ENCODE measurements at places on chromosomes 3 and 15. TPM values are rescaled to one million over a fixed set of nuclear protein-coding genes. Genes with fewer than 3 reads are reported as not detected.

DNA sequence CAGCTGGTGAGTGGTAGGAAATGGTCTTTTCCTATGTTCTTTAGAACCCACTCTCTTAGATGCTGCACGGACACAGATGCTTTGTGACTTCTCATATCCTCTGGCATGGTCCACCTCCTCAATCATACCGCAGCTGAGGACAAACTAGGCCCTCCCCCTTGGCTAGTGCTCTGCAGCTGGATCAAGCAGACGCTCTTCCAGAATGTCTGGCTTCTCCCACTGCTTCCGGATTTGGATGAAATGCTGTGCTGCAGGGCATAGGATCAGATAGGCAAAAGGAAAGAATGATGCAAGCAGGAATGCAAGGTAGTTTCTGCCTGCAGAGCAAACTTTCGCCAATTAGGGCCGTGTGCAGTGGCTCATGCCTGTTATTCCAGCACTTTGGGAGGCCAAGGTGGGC lies 75.7 kb upstream of the SLC4A7 start:
- peaks cover 17% of the 10 kb centered on the region for H3K4me1 ChIP-seq
- H3K4me3 ChIP-seq = no peak overlapping the region
- H3K36me3 ChIP-seq = no peaks in the 10 kb centered on the region
- H3K27ac ChIP-seq = no peak overlapping the region
- DNase-seq = no peak

- H3K36me3 ChIP-seq = no peaks in the 10 kb centered on the region
- H3K4me3 ChIP-seq = no peak overlapping the region
- no peaks in the 10 kb centered on the region for H3K27me3 ChIP-seq
Observed at GRCh38 chr3:34881026-34881425, 758.3 kb upstream of the ARPP21 start.

GRCh38 chr3:102400142-102400541 lies 34.7 kb upstream of the ZPLD1 start:
- no peak for DNase-seq
- H3K4me3 ChIP-seq = no peak overlapping the region
- H3K4me1 ChIP-seq = no peaks in the 10 kb centered on the region
- no peaks in the 10 kb centered on the region for H3K36me3 ChIP-seq
- no peaks in the 10 kb centered on the region for H3K27me3 ChIP-seq
- no peak overlapping the region for H3K27ac ChIP-seq

- H3K27ac ChIP-seq = peak overlapping the region; percentile 79
- peaks cover 9% of the 10 kb centered on the region for H3K27me3 ChIP-seq
- peaks cover 10% of the 10 kb centered on the region for H3K36me3 ChIP-seq
Observed at GRCh38 chr3:194687638-194688199, 2.0 kb downstream of the FAM43A start.

- H3K4me1 ChIP-seq = no peaks in the 10 kb centered on the region
- peak overlapping the region; percentile 38 for H3K4me3 ChIP-seq
- H3K27ac ChIP-seq = peak overlapping the region; percentile 72
- no peaks in the 10 kb centered on the region for H3K27me3 ChIP-seq
Observed at GRCh38 chr3:112973325-112974177, 1.4 kb downstream of the CD200R1 start.

GRCh38 chr15:60460931-60461330 lies 18.0 kb downstream of the ICE2 start:
- no peaks in the 10 kb centered on the region for H3K36me3 ChIP-seq
- H3K27me3 ChIP-seq = no peaks in the 10 kb centered on the region
- H3K4me1 ChIP-seq = no peaks in the 10 kb centered on the region
- no peak overlapping the region for H3K27ac ChIP-seq

- peak overlapping the region; percentile 8 for H3K27ac ChIP-seq
- H3K4me1 ChIP-seq = peaks cover 8% of the 10 kb centered on the region
- H3K36me3 ChIP-seq = no peaks in the 10 kb centered on the region
- peak overlapping the region; percentile 96 for H3K4me3 ChIP-seq
- H3K27me3 ChIP-seq = no peaks in the 10 kb centered on the region
Observed at GRCh38 chr3:150414258-150414657, 6.2 kb downstream of the TSC22D2 start.

- no peaks in the 10 kb centered on the region for H3K27me3 ChIP-seq
- no peak overlapping the region for H3K4me3 ChIP-seq
- H3K27ac ChIP-seq = no peak overlapping the region
- no peaks in the 10 kb centered on the region for H3K36me3 ChIP-seq
- peaks cover 17% of the 10 kb centered on the region for H3K4me1 ChIP-seq
- DNase-seq = no peak
Observed at GRCh38 chr15:61084944-61085367, 144.1 kb downstream of the RORA start.

DNA sequence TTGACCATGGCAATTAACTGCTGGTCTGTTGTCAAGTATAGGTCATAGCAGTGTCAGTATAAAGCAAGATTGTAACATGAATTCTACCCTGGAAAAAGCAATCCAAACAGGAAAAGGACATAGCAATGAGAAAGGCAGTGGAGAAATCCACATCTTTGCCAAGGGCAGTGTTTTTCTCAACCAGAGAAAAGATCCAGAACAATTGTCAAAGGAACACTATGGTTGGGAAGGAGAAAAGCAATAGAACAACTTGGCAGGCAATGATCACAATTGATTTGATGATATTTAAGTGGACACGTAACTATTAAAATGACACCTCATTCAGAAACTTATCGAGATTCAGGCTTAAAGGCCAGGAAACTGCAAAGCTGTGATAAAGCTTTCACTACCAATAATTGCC lies 271.1 kb downstream of the DIPK2A start:
- DNase-seq = no peak
- no peak overlapping the region for H3K27ac ChIP-seq
- no peaks in the 10 kb centered on the region for H3K4me1 ChIP-seq
- no peaks in the 10 kb centered on the region for H3K36me3 ChIP-seq
- no peak overlapping the region for H3K4me3 ChIP-seq

DNA sequence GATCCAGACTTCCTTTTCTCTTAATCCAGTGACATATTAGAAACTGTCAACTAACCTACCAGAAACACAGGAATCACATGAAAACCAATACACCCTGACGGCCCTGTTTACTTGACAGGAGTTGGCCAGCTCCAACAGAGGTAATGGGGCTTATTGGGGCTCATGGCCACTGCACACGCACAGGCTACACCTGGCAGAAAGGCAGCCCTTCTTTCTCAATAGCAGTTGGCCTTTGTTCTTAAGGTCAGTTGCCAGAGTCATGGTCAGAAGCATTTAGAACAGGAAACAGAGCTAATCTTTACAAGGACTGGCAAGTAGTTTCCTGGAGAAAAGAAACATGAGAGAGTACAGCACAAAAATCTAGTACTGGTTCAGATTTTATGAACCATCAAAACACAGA lies 181.8 kb downstream of the MAGI1 start:
- no peak overlapping the region for H3K4me3 ChIP-seq
- no peak overlapping the region for H3K27ac ChIP-seq
- no peaks in the 10 kb centered on the region for H3K27me3 ChIP-seq
- DNase-seq = no peak
- no peaks in the 10 kb centered on the region for H3K36me3 ChIP-seq
- peaks cover 14% of the 10 kb centered on the region for H3K4me1 ChIP-seq

- no peak overlapping the region for H3K27ac ChIP-seq
- peaks cover 3% of the 10 kb centered on the region for H3K4me1 ChIP-seq
- no peaks in the 10 kb centered on the region for H3K27me3 ChIP-seq
- no peak for DNase-seq
- no peak overlapping the region for H3K4me3 ChIP-seq
- H3K36me3 ChIP-seq = no peaks in the 10 kb centered on the region
Observed at GRCh38 chr15:96150254-96150653, 180.2 kb upstream of the NR2F2 start.

DNA sequence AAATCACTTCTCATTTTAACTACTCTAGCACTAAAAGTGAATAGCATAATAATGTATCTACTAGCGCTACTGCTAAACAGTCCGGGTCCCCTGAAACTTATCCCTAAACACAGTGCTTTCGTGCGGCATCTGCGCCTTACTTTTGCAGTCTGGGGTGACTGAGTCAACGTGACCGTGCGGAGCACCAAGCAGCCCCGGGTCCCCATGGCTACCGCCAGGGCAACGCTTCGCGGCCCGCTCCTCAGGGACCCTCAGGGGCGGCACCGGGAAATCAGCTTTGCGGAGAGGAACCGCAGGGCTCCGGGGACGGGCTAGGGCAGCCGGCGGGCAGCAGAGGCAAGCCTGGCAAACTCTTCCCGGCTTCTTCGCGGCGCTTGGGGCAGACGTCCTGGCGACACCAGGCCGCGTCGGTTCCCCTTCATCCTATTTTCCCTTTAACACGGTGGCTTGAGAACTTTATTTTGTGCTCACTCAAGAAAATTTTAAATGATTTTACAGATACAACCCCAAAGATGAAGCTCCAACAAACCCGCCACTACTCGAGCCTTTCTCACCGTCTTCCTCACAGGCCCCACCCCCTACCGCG lies 757 bp upstream of the DIPK2A start:
- H3K4me1 ChIP-seq = peaks cover 31% of the 10 kb centered on the region
- peak overlapping the region; percentile 98 for H3K27ac ChIP-seq
- H3K4me3 ChIP-seq = peak overlapping the region; percentile 100
- DNase-seq = peak; percentile 18
- H3K27me3 ChIP-seq = no peaks in the 10 kb centered on the region

DNA sequence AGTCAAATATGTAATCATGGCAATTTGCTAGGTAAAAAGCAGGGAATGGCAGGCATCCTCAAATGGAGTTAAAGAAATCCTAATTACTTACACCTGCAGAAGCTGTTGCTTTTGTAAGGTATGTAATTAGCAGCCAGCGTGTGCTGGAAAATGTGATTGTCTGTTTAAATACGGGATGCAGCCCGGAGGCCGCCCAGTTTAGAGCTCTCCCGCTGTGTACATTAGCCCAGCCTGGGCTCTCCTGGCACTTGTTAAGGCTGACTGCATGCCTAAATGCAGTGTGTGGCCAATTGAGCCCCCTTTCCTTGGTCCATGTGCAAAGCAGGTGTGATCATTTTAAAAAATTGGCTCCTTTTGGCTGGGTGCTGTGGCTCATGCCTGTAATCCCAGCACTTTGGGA lies 9.0 kb downstream of the DPH3 start:
- H3K4me1 ChIP-seq = no peaks in the 10 kb centered on the region
- no peaks in the 10 kb centered on the region for H3K36me3 ChIP-seq
- no peak for DNase-seq

DNA sequence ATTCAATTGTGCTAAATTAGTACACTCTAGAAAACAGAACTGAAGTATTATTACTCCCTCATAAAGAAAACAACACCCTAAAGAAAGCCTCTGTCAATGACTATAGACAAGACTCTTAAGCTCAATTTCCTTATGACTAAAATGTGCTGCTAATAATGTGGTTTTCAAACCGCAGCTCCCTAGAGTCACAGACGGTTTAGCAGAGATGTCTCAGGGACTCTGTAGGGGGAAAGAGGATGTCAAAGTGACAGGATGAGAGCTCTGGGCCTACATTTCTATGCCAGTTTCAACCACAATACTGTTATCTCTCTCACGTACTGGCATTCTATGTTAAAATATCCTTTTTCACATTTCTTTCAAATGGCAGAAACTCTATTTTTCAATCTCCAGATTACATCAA lies 37.6 kb upstream of the WDR49 start:
- H3K4me3 ChIP-seq = no peak overlapping the region
- H3K4me1 ChIP-seq = no peaks in the 10 kb centered on the region
- peaks cover 2% of the 10 kb centered on the region for H3K36me3 ChIP-seq
- no peak for DNase-seq
- no peak overlapping the region for H3K27ac ChIP-seq

DNA sequence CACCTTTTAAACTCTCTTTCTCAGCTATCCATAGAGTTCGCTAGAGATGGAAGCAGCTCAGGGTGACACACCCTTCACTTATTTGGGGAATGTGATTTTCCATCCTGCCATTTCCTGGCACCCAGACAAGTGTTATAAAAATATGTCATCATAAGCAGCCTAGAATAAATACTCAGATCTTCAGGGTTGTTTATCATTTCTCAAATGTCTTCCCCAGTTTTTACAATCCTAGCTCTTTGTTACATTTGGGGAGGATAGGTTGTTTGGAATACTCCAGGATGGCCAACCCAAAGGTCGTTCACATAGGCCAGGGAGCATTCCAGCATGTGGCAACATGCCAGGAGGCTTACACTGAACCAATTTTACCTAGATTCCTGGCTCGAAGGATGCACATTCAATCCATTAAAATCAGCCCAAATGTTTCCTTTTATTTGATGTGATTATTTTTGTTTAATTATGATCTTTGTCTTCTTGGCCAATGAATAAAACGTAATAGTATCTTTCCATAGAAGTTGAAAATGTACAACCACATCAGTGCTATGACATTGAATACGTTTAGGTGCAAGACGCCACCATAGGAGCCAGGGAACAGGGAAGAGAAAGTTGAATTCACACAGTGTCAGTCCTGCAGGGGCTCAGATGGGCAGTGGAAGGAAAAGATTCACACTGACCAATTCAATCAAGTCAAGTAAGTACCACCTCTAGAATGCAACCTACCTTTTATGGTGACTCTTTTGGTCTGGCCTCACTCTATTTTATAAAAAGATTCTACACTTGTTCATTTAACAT lies 537.7 kb upstream of the MDFIC2 start:
- H3K27me3 ChIP-seq = no peaks in the 10 kb centered on the region
- H3K36me3 ChIP-seq = no peaks in the 10 kb centered on the region
- H3K4me1 ChIP-seq = peaks cover 32% of the 10 kb centered on the region
- H3K27ac ChIP-seq = no peak overlapping the region
- no peak for DNase-seq
- no peak overlapping the region for H3K4me3 ChIP-seq

- H3K36me3 ChIP-seq = no peaks in the 10 kb centered on the region
- no peak overlapping the region for H3K4me3 ChIP-seq
- DNase-seq = no peak
Observed at GRCh38 chr3:134057654-134058110, 28.0 kb upstream of the SLCO2A1 start.

DNA sequence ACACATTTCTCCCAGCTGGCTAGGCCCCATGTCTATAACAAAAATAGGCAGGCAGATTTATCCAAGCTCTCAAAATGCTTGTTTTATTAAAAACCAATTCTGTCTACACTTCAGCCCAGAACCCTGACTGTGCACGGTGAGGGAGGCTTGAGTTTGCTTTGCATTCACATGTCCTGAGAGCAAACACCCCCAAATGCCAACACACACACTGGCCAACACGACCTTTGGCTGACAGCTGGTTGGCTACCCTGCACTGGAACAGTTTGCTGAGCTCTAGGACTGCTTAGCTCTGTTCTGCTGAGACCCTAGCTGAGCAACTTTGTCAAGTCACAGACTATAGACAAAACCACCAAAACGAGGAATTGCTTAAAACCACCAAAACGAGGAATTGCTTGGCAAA lies 3.6 kb downstream of the STIMATE start:
- no peak for DNase-seq
- peaks cover 17% of the 10 kb centered on the region for H3K4me1 ChIP-seq
- H3K4me3 ChIP-seq = no peak overlapping the region
- H3K27ac ChIP-seq = peak overlapping the region; percentile 86

The TAGLN3 gene
- total RNA-seq = not detected

The VEPH1 gene
- total RNA-seq = not detected

The ITIH3 gene
- total RNA-seq = not detected

The MINDY4B gene
- total RNA-seq = not detected

The ATP13A3 gene
- total RNA-seq = 89.4 TPM

The GNAT1 gene
- not detected for total RNA-seq

The NLGN1 gene
- total RNA-seq = 0.79 TPM

The HGD gene
- not detected for total RNA-seq

The SLCO3A1 gene
- 18.1 TPM for total RNA-seq

The CLSTN2 gene
- 3.8 TPM for total RNA-seq

The UBAP1L gene
- 6.3 TPM for total RNA-seq
